ENCODE measurements at places on chromosomes 7 and 10.

DNA sequence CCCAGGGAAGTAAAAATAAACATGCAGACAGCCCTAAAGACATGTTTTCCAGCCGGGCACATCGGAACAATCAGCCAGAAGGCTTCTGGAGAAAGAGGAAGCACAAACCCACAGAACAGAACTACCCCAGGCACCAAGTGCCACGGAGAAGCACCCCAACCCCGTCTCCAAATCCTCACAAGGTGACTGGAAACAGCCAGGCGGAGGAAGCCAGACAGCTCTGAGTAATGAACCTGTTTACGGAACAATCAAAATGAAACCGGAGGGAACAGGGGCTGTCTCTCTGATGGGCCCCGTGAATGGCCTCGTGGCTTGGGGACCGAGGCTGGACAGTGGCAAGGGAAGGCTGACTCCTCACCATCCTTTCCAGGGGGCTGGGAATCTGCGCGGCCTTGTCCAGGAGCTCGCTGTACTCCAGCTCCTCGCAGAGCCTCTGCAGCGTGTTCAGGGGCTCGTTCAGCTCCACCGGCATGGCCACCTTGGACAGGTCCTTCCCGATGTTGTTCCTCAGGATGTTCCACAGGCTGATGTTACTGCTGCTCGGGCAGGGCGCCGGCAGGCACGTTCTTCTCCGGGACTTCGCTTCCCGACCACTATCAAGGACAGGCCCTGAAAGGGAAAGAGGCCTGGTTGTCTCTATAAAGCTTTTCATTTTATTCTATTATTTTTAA is 77.0 kb upstream of the GSDME start:
- DNase-seq = no peak

DNA sequence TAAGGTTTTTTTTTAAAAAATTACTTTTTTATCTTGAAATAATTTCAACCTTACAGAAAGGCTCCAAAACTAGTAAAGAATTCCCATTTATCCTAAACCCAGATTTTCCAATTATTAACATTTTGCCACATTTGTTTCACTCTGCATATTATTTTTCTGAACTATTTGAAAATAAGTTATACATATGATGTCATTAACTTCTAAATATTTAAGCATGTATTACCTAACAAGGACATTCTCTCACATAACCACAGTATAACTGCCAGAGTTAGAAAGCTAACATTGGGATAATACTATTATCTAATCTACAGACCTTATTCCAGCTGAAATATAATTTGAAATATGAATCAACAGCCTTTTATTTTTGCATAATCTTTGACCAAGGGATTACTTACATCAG is 65.8 kb downstream of the SLC18A2 start:
- DNase-seq = no peak

DNA sequence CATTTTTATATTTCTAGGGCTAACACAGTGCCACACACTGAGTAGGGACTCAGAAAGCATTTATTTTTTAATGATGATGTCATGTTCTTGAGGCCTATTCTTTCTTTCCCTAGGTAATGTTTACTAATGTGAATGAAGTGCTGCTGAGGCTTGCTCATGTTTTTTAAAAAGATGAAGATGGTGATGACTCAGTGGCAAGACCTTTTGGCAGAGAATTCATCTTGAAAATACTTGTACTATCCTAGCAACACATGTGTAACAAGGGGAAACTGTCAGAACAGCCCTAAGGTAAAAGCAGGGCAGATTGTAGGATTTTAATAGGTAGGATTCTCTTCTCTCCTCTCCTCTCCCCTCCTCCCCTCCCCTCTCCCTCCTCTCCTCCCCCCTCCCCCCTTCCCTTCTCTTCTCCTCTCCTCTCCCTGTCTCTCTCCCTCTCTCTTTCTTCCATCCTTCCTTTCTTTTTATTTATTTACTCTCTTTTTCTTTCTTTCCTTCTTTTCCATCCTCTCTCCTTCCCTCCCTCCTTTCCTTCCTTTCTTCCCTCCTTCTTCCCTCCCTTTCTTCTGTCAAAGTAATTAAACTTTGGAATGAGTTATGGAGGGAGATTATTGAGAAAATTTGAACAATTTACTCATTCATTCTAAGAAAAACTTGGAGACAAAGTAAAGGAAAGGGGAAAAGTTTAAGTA is 75.3 kb downstream of the ZNF92 start:
- no peak for DNase-seq

DNA sequence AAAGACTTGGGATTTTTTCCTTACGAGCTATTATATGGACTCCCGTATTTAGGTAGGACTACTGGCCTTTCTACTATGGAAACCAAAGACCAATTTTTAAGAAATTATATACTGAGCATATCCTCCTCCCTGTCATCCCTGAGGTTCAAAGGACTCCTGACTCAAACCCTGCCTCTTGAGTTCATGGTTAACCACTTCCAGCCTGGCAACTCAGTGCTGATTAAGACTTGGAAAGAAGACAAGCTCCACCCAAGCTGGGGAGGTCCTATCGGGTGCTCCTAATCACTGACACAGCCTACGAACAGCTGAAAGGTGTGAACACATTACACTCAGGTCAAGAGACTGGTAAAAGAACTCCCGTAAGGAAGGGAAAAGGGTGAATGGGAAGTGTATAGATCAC is 66.8 kb downstream of the LYZL2 start:
- no peak for DNase-seq

DNA sequence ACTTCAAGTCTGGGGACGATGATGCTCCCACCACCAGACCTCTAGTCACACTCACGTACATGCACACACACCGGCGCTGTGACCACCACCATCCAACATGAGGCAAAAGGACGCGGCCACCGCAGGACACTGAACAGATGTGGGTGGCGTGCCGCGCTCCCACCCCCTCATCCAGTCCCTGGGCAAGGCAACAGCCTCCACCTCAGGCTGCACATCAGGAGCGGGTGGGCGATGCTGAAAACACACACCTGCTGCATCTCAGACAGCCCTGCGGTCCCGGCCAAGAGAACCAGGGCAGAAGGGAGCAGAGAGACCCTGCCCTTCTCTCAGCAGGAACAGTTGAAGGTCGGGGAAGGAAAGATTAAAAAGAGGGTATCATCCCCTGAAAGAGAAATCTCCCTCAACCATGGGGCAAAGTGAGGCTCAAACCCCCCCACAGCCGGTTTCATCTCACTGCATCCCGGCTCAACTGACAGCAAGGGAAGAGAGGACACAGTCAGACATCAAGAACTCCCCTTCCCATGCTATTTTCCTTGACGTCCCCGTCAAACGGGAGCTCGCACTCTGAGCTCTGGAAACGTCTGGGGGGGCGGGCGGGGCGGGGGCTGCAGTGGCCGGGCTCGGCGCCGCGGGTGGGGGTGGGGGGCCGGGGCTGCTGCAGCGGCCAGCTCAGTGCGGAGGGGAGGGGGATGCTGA is 1.1 kb downstream of the CAMK2G start:
- DNase-seq = no peak

DNA sequence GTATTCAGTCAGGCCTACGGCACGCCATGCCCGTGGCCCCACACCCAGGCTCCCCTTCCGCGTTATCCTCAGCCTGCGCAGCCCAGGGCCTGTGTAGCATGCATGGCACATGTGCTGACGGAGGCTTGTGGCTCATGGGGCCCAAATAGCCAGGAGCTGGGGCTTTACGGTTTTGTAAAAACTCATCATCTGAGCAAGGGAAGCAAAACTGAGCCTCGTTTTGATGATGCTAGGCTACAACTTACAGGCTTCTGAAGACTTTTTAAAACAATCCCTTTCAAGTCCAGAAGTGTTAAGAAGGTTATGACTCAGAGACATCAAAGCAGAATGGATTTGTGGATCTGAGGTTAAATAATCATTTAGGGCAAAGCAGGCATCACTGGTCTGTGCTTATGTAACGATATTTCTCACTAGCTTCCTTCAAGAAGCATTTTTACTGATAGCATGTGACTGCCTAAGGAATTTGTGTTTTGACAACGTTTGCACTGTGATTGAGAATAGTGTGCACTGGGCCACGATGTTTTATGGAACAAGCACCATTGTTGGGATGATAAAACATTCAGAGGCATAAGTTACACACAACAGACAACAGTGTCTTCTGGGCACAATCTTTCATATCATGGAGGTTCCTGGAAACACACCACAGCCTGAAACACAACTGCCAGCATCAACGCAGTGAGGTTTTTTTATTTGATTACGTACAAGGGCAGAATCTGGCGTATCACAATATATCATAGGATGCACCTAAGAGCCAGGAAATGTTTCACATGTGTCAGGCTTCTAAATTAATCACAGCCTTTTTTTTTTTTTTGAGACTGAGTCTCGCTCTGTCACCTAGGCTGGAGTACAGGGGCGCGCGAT is 274.3 kb downstream of the CCDC3 start:
- no peak for DNase-seq

DNA sequence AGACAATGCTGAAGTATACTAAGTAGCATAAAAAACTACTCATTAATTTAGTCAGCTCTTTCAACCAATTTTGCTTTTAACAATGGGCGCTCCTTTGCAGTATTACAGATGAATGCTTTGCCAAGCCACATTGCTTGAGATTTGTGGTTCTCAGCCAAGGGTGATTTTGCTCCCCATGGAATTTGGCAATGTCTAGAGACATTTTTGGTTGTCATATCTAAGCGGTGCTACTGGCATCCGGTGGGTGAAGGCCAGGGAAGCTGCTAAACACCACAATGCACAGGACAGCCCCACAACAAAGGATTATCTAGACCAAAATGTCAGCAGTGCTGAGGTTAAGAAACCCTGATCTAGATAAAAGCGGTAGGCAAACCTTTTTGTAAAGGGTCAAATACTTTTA is 112.0 kb downstream of the UBE2H start:
- no peak for DNase-seq

DNA sequence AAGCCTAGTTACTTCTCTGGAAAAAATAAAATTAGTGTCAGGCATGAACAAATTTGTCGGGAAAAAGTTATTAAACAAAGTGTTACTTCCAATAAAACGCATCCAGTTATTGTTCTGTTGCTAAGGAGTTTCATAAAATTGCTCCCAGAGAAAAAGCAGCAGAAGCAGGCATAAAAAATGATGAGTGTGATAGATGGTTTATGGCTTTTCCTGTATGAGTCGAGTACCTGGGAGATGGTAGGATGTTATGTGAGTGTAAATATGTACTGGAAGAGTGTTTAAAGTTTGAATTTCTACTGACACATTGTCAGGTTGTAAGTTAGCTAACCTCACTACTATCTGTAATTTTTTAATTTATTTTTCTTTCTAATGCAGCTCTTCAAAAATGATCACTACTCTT is 390.7 kb downstream of the ARL4A start:
- DNase-seq = no peak

- no peak for DNase-seq
Measured at GRCh38 chr7:3264693-3265339, 36.2 kb upstream of the SDK1 start.

DNA sequence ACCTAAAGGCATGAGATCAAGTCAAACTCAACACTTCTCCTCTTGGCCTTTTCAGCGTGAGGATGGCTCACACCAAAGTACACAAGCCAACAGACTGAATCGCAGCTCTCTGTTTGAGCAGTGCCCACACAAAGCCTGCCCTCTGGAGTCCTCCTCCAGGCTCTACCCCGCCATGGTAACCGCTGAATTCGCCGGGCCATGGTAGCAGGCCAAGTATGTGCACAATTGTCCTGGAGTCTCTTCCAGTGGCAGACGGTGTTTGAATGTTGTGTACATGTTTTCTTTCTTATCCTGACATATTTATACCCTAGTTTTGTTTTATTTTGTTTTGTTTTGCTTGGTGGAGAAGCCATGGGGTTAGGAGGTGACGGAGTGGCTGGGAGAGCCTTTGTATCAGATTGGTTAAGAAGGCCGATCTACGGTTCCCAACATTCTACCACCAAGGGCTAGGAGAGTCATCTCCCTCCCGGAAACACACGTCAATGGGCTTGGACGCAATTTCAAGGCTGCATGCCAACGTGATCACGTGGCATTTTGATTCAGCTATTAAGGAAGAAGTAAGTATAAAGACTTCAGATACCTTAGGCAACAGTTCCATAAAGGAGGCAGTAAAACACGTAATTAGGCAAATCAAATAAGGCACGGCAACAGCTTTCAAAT is 12.1 kb upstream of the SHH start:
- no peak for DNase-seq

DNA sequence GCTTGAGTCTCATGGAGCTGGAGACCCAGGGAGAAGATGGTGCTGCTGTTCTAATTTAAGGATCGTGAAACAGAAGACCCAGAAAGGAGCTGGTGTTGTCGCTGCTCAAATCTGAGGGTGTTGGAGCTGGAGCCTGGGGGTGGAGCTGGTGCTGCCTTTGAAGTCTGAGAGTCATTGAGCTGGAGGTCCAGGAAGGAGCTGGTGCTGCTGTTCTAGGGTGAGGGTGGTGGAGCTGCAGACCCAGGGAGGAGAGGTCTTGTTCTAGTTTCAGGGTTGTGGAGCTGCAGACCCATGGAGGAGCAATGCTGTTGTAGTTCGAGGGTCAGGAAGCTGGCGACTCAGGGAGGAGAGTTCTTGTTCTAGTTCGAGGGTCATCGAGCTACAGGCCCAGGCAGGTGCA is 84.1 kb upstream of the ZNF479 start:
- no peak for DNase-seq

- peak; percentile 34 for DNase-seq
Measured at GRCh38 chr10:35421553-35422178, 85.4 kb downstream of the CCNY start.

DNA sequence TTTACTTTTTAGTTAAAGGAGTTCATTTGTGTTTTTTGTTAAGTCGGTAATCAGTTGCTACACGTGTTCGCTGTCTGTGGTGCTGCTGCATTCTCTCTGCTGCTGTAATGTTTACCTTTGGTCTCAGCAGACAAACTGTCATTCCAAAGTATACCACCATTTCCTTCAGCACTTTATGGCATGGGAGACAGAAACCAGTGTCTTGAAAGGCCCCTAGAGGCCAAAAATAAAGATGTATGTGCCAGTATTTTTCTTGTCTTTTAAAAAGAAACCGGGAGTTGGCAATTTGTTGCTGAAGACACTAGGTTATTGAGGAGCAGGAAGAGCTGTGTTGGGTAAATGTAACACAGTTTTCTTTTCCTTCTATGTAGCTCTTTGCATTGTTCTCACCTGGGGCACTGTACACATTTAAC is 24.1 kb downstream of the ZNF92 start:
- no peak for DNase-seq

GRCh38 chr7:26101361-26102151 is 50.4 kb upstream of the NFE2L3 start:
- no peak for DNase-seq

GRCh38 chr10:86526606-86527005 is 5.0 kb upstream of the WAPL start:
- no peak for DNase-seq

- no peak for DNase-seq
Measured at GRCh38 chr10:128062881-128063563, 63.2 kb downstream of the MKI67 start.

GRCh38 chr10:77548157-77548556 is 89.5 kb downstream of the KCNMA1 start:
- DNase-seq = no peak

GRCh38 chr7:24981171-24981951 is 1.4 kb upstream of the OSBPL3 start:
- no peak for DNase-seq

Measured in T1000 (cell line).